ENCODE measurements at places on chromosomes 1 and 21.

- DNase-seq: no peak
Measured at GRCh38 chr1:109197158-109198042, 16.3 kb upstream of the SARS1 start.

GRCh38 chr1:241356519-241357365, at the start of gene RGS7:
TSS of gene RGS7 (minus strand) at chr1:241357205.
- no peak for DNase-seq

- DNase-seq: no peak
Measured at GRCh38 chr1:111886741-111887140, 102.7 kb downstream of the KCND3 start.

DNA sequence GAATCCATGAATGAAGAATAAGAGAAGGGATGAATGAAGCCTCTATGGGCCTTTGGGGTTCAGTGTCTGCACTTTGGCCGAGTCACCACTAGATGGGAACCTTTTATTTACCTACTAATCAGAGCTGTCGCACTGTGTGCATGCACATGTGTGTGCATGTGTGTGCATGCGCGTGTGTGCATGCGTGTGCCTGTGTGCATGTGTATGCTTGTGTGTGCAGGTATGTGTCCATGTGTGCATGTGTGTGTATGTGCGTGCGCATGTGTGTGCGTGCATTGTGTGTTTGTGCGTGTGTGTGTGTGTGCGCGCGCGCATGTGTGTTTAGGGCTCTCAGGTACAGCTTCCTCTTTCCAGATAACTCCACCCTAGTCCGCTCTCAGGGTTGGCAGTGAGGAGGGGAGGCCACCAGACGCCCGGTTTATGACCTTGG, 20.4 kb upstream of the UBXN10 start:
- peak; percentile 82 for DNase-seq

GRCh38 chr1:61322008-61322744, 239.8 kb downstream of the NFIA start:
- DNase-seq: no peak

DNA sequence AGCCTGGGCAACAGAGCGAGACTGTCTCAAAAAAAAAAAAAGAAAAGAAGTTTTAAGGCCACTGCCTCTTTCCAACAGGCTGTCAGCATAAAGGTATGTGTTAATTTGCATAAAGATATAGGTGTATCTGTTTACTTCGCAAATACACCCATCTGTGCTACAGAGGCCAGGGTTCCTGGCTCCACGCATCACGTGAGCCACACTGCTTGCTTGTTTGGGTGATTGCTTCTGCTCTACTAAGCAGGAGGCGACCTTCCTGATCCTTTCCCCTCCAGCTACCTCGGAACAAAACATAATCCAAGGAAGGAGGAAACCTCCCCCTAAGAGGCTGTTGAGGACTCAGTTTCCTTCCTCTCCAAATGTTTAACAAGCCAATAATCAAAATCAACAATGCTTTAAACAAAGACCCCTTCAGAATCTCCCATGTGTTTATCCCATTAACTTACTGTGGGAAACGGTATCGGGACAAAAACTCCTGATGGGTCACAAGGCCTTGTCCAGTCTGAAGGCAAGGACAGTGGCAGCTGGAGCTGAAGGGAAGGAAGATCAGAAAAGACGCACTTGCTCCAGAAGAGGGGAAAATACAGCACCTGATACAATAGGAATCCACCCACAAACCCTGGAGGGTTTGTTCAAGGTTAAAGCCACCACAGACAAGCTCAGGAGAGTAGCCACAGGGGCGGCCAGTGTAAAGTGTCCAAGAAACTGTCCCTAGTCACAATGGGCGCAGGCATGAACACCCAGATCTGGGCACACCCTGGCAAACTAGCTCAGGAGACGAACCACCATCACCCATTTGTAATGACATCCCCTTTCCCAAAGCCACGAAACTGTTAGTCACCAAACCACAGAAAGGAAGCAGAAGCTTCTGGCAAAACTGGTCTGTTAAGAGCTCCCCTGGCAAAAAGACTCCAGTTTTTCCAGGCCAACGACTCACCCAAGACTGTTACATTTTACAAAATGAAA, 17.2 kb downstream of the CTNNBIP1 start:
- DNase-seq: peak; percentile 91

GRCh38 chr21:32455548-32455947, 43.0 kb downstream of the EVA1C start:
- no peak for DNase-seq

- DNase-seq: no peak
Measured at GRCh38 chr1:24384251-24385090, 29.1 kb downstream of the STPG1 start.

GRCh38 chr1:152185544-152186391, 26.7 kb upstream of the RPTN start:
- DNase-seq: peak; percentile 77

- DNase-seq: peak; percentile 57
Measured at GRCh38 chr1:156910309-156910782, 10.1 kb upstream of the LRRC71 start.

DNA sequence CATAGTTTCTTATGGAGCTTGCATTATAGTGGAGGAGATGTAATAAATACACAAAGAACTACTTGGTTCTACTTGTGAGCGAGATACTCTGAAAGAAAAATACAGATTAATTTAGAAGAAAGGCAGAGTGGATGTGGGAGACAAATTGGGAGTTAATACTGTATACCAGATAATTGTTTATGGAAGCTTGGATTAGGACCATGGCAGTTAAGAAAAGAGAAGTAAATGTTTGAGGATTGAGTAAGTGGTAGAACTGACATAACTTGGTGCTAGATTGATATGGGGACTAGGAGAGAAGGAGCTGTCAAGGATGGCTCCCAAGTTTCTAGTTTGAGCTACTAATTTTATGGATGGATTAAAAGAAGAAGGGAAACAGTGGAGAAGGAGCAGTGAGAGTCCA, 47.3 kb downstream of the INKA2 start:
- no peak for DNase-seq

GRCh38 chr1:2480986-2481364, 4.9 kb downstream of the PLCH2 start:
- no peak for DNase-seq

DNA sequence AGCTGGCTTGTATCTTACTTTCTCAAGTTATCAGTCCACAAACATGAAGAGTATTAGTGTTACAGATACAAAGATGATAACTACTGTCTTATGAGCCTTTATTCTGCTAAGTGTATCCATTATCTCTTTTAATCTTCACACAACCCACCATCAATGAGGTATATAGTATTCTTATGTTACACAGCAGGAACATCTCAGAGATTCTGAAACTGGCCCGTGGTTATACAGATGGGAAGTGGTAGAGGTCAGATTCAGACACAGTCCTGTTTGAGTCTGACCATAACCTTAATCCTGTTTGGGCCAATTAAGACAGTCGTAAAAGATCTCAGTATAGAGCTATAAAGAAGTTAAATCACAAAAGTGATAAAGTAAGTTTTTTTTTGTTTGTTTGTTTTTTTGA, 5.1 kb upstream of the TMEM269 start:
- no peak for DNase-seq

GRCh38 chr1:161848676-161849075, 82.6 kb downstream of the ATF6 start:
- no peak for DNase-seq

DNA sequence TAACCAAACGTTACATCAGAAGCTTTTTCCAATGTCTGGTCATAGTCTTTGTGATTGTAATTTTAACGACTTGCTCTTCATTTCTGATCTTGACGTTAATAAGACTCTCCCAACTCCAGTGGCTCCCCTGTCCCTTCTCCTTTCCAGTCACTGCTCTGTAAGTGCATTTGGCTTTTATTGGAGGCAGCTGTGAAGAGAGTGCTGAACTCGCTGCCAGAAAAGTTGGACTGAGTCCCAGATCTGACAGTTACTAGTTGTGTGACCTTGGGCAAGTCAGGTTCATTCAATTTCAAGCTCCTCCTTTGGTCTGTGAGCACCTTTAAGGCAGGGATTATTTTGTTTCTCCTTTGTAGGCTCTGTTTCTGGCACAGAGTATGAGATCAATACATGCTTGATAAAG, 109.6 kb upstream of the TSPAN2 start:
- no peak for DNase-seq

GRCh38 chr1:199811163-199811562, 216.3 kb upstream of the NR5A2 start:
- DNase-seq: no peak

DNA sequence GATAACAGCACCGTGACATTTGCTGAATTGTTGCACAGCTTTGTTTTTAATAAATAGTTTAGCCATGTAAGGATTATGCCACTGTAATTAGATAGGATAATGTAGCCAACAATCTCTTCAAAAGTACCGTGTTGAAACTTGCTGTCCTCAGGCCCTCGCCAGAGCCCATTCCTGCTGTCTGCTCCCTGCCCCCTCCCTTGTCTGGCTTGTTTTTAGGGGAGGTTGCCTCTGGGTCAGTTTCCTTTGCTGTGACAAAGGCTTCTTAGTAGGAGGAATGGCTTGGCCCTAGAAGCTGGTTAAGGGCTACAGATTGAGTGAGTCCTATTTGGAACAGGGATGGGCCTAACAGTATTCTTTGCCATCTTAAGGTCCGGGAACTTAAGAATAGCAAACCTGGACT, 107.9 kb downstream of the LMO4 start:
- DNase-seq: no peak

- DNase-seq: no peak
Measured at GRCh38 chr1:182110635-182111034, 49.1 kb upstream of the ZNF648 start.

- DNase-seq: no peak
Measured at GRCh38 chr1:188061881-188062280, 1233.1 kb downstream of the PLA2G4A start.

GRCh38 chr1:32023351-32023750, 9.7 kb downstream of the KHDRBS1 start:
- DNase-seq: no peak

DNA sequence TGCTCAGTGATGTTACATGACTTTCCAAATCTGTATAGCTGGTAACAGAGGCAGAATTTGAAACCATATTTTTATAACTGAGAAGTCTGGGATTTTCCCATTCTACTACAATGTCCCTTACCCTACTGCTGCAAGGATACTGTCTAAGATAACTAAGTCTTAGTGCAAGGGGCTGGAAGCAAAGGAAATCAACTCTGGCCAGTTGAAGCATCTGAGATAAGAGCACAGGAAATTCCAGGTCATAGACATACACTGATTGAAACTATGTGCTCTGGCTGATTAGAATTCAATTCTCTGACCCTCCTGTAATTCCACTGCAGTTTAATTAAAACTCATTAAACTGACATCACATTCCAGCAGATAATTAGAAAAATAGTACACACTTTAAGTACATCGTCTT, 267.7 kb upstream of the C1orf87 start:
- DNase-seq: no peak

DNA sequence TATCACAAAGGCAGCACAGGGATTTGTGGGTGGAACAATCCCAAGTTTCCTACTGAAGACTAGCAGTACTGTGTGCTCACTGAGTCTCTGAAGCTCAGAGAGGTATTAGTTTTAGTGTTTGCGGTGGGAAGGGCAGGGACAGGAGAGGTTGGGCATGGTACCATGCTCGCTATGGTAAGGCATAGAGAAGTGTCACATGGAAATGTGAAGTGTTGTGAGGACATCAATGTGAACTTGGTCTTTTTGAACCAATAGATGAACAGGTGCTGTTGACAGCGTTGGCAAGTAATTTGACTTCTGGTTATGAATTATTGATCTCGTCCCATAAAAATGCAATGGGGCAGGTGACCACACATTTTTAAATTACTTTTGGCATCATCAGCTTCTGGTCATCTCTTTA, 55.8 kb upstream of the ADAMTS1 start:
- no peak for DNase-seq

- DNase-seq: peak; percentile 24
Measured at GRCh38 chr1:206703661-206704060, 19.0 kb downstream of the MAPKAPK2 start.

DNA sequence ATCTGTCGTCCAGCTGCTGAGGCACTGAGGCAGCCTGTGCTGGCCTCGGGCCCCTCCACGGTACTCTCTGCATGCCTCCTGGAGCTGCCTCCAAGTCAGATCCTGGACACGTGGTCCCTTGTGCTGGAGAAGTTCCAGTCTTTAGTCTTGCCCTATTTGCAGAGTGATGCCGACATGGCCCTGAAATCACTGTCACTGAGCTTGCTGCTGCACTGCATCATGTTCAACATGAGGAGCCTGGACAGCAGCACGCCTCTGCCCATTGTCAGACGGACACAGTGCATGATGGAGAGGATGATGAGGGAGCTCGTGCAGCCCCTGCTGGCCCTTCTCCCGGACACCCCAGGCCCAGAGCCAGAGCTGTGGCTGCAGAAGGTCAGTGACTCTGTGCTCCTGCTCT, 10.0 kb downstream of the URB2 start:
- DNase-seq: no peak

DNA sequence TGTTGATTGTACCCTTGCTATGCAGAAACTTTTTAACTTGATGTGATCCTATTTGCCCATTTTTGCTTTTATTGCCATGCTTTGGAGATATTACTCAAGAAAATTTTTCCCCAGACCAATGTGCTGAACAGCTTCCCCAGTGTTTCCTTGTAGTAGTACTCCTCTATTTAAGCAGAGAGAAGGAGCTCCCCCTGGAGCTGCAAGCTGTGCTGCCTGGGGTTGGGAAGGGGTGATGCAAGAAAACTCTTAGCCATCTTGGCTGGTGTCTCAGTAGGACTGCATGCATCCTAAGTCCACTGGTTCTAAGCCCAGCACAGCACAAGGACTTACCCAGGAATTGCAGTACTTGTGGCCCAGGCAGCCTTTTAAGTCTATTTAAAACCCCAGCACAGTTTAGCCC, 121.6 kb downstream of the NTMT2 start:
- no peak for DNase-seq

DNA sequence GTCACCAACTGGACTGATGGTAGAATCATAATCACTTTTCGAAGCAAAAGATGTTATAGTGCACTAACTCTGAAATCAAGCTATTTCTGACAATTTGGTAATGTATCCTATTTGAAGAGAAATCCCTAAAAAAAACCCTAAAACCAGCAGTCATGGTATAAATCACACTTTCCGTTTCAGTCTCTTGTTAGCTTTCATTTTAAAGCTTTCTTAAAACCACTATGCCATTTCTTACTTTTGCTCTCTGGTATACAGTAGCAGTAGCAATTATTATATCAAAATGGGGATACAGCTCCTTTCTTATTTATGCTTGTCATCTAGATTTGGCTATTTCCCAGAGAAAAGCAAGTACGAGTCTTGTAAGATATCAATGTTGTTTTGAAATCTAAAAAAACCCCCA, 323.3 kb downstream of the KCTD3 start:
- DNase-seq: no peak

GRCh38 chr1:68600049-68600661, 103.3 kb upstream of the DEPDC1 start:
- peak; percentile 42 for DNase-seq

GRCh38 chr1:75992312-75992711, 60.1 kb upstream of the ASB17 start:
- no peak for DNase-seq

All from Kasumi-1 (cell line).